Fibroblast of skin of left quadriceps (primary cell): ENCODE measurements at places on chromosomes 11 and 22.

GRCh38 chr11:125069796-125070195 is 6.7 kb downstream of the SLC37A2 start:
- no peak for DNase-seq

- no peak for DNase-seq
Measured at GRCh38 chr11:9069862-9070470, 21.4 kb downstream of the SCUBE2 start.

- no peak for DNase-seq
Measured at GRCh38 chr11:126578021-126578420, 222.5 kb downstream of the ST3GAL4 start.

GRCh38 chr22:22375576-22376351 is 131.2 kb downstream of the VPREB1 start:
- DNase-seq = no peak

- no peak for DNase-seq
Measured at GRCh38 chr11:44290208-44290607, 19.7 kb downstream of the ALX4 start.

DNA sequence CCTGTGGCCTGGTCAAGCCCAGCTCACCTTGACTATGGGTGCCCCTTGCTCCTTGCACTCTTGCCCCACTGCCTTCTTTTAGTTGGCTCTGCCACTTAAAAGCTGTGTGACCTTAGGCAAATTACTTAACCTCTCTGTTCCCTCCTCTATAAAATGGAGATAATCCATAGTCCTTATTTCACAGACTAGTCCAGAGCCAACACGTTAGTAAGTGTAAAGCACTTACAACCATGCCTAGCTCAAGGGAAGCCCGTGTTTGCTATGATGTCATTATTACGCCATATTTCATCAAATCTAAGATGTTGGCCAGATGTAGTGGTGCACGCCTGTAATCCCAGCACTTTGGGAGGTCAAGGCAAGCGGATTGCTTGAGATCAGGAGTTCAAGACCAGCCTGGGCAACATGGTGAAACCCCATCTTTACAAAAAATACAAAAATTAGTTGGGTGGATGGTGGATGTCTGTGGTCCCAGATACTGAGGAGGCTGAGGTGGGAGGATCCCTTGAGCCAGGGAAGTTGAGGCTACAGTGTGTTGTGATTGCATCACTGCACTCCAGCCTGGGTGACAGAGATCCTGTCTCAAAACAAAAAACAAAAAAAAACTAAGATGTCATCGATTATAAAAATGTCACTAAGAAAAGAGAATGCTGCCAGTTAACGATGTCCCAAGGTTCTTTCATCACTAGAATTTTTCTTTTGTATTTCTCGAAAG is 2.3 kb upstream of the CCDC88B start:
- DNase-seq = no peak

- DNase-seq = peak; percentile 55
Measured at GRCh38 chr11:86116386-86116726, 47.5 kb upstream of the PICALM start.

GRCh38 chr11:129643031-129643721 is 172.5 kb upstream of the TMEM45B start:
- DNase-seq = no peak

DNA sequence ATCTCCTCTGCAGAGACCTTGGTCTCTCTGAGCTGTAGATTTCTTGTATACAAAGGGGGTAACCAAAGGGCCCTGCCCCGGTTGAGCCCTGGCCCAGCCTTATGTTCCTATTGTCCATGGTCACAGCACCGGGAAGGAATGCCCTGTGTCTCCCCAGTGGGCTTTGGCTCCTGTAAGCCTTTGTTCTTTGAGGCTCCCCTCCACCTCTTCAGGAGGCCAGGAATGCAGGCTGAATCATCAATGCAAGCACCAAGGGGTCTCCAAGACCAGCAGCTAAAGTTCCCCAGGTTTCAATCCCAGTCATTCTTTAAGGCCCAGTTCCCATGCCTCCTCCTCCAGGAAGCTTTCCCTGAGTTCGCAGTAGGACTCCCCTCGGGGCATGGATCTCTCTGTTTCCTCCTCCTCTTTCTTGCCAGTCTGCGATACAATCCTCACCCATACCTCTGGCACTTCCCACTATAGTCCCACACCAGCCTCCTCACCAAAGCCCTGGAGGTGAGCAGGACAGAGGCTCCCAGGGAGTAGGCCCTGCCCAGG is 29.2 kb upstream of the KLHL35 start:
- DNase-seq = no peak

DNA sequence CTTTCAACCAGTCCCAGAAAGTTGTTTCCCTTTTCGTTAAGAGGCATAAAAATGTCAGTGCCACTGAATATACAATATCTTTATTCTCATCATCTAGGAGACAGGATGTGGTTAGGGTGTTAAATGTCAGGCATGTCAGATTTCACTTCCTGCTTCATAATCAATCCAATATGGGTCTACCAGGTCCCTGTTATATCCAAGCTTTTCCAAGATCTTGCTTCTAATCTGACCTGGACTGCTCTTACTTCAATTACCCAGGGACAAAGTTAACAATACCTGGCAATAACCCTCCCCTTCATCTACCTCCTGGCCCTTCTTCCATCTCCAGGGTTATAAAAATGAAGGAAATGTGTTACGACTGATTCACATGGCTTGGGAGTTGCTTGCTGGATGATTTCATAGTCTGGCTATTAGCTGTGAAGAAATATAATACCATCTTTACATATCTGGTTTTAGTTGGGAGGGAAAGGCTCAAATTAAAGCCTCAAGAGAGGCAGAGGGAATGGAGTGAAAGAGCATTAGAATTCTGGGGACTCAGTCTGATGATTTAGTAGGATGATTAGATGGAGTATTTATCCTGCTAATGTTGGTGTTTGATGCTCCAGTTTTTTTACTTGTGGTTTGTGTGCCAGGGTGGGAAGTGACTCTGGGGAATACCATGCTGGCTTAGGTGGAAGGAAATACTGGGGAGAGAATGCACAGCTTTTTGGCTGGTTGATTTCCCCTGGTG is 534.3 kb downstream of the ETS1 start:
- peak; percentile 84 for DNase-seq

- no peak for DNase-seq
Measured at GRCh38 chr11:97610000-97610399, 1220.2 kb downstream of the JRKL start.

- no peak for DNase-seq
Measured at GRCh38 chr11:890794-891540, 19.6 kb downstream of the CHID1 start.

DNA sequence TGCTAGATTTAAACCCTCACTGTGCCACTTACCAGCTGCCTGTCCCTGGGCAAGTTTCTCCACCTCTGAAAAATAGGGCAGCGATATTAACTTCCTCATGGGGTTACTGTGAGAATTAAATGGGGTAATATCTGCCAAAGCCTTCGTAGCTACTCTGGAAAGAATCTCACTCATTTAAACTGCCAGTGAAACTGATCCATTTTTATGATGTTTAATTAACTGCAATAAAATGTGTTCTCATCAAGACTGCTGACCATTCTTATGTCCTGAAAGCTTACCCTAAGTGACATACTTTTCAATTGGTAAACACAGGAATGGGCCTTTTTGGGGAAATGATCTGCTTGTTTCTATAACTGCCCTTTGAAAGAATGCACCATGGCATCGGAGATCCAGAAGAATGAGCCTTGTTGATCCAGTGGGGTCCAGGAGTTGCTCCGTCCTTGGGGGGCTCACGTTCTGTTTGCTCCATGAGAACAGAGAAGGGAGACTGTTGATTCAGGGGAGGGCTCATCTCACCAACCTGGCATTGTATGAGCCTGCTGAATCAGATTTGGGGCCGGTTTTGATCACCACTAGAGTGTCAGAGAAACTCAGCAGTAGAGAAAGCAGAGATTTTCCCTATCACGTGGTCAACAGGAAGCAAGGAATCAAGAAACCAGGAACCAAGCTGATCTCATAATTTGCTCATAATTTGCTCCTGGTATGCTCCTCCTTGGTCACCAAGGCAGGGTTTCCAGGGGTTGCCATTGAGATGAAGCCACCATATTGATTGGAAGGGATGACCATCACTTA is 7.0 kb upstream of the CCDC86 start:
- no peak for DNase-seq

GRCh38 chr22:28019881-28020861 is 101.1 kb upstream of the PITPNB start:
- peak; percentile 42 for DNase-seq

DNA sequence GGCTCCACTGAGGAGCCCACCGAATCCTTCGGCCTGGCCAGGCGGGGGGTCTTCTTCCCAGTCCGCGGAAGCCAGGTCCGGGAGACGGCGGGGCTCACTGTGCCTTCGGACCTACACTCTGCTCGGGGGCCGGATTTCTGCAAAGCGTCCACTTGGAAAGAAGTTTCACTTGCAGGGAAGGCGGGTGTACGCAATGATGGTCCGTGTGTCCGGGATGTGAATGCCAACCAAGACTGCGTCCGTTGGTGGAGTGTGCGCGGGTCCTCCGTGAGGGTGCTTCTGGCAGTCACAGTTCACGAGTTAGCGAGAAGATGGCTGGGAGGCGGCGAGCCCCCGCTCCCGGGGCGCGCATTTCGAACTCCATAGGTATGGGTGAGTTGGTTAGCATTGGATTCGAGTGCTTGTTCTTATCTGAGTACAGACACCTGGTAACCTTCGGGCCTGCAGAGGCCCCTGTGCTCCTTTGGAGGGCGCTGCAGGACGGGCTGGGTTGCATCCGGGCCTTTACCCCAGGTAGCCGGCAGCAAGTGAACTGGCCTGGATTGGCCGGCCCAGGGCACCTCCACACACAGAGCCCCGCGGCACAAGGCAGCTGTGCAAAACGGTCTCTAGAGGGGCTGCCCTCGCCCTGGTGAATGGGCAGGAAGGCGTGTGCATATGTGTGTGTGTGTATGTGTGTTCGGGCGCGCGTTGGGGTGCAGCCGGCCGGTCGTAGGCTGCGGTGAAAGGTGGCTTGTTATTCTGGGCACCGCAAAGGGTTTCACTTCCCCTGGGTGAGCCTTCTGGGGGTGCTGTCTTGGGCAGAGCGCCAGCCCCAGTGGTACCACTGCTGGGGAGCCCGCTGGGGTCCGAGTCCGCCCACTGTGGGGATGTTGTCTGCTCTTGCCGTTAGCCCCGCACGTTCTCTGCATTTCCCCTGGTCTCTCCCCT is 13.3 kb upstream of the CYP2R1 start:
- no peak for DNase-seq

- no peak for DNase-seq
Measured at GRCh38 chr11:15918212-15918611, 438.1 kb downstream of the SOX6 start.

DNA sequence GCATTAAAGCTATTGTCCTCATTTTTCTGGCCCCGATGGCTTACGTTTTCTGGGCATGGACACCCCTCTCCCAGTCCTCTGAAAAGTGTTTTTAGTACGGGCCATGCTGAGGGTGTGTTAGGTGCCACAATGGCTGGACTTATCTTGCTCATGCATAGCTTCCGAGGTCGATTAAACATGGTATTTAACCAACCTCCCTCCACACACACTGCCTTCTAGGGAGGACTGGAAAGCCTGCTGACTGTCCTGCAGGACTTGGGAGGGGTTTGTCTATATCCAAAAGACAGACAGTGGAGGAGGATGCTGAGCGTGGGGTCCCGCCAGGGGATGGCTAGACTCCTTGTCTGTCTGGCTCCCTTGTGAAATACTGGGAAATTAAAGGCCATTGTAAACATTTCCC is 95.3 kb downstream of the FBXO7 start:
- no peak for DNase-seq

GRCh38 chr11:16015741-16016467 is 340.4 kb downstream of the SOX6 start:
- DNase-seq = no peak

DNA sequence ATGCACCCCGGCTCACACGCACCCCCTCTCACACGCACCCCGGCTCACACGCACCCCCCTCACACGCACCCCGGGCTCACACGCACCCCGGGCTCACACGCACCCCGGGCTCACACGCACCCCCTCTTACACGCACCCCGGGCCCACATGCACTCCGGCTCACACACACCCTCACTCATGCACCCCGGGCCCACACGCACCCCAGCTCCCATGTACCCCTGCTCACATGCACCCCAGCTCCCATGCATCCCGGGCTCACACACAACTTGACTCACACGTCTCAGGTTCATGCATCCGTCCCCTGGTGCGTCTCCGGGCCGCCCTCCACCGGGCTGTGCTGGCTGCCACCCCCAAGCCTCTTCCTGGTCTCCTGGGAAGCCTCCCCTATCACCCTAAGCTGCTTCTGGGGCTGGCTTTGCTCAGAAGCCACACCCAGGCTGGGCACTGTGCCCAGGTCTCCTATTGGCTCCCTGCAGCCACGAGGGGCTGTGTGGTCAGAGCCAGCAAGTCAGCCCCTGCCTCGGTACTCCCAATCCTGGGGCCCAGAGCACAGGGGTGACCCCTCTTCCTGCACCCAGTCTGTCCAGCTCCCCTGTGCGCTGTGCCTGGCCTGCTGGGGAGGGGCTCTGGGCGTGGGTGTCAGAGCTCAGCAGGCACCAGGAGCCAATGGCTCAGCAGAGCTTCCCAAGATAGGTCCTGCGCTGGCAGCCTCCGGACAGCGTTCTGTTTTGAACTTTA is 16.9 kb downstream of the TSPAN4 start:
- DNase-seq = peak; percentile 54

DNA sequence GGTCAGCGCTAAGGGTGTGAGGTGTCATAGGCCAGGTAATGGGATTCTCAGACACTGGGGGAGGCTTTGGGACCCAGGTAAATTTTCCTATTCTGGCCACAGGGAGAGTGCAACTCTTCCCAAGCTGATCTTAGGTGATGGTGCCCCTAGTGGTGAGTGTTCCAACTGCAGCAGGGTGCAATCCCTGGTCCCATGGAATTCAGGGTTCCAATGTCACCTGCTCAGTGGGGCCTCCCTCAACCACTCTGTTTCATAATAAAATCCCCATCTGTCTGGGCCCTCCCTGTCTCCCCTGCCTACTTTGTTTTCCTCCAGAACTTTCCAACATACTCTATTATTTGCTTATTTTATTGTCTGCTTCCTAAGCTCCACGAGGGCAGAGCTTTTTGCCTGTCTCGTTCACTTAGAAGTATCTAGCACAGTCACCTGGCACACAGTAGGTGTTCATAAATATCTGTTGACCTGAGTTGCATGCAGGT is 2.9 kb upstream of the SGSM1 start:
- DNase-seq = no peak

- no peak for DNase-seq
Measured at GRCh38 chr11:17805873-17806272, 71.3 kb downstream of the KCNC1 start.

GRCh38 chr11:60912223-60912850 is 1.6 kb upstream of the TMEM109 start:
- no peak for DNase-seq

DNA sequence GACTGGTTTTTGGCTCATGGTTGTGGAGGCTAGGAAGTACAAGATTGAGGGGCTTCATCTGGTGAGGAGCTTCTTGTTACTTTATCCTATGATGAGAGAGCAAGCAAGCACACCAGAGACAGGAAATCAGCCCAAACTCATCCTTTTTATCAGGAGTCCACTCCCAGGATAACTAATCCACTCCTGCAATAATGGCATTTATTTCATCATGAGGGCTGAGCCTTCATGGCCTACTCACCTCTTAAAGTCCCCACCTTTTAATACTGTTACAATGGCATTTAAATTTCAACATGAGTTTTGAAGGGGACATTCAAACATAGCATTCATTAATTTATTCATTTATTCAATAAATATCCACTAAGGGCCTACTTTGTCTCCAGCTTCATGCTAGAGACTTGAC is 60.9 kb downstream of the PARVA start:
- DNase-seq = no peak

- DNase-seq = no peak
Measured at GRCh38 chr22:42856179-42856864, 751 bp downstream of the ARFGAP3 start.
